ENCODE measurements at places on chromosomes 11 and 22. TPM values are rescaled to one million over a fixed set of nuclear protein-coding genes. Genes with fewer than 3 reads are reported as not detected.
A peak's percentile ranks its signal among the peaks of the same experiment; 100 is the strongest.

GRCh38 chr22:31084811-31085492 lies 3.8 kb downstream of the SMTN start:
- no peaks in the 10 kb centered on the region for H3K27me3 ChIP-seq
- H3K36me3 ChIP-seq = no peaks in the 10 kb centered on the region
- H3K27ac ChIP-seq = peak overlapping the region; percentile 84
- H3K4me1 ChIP-seq = peaks cover 41% of the 10 kb centered on the region

DNA sequence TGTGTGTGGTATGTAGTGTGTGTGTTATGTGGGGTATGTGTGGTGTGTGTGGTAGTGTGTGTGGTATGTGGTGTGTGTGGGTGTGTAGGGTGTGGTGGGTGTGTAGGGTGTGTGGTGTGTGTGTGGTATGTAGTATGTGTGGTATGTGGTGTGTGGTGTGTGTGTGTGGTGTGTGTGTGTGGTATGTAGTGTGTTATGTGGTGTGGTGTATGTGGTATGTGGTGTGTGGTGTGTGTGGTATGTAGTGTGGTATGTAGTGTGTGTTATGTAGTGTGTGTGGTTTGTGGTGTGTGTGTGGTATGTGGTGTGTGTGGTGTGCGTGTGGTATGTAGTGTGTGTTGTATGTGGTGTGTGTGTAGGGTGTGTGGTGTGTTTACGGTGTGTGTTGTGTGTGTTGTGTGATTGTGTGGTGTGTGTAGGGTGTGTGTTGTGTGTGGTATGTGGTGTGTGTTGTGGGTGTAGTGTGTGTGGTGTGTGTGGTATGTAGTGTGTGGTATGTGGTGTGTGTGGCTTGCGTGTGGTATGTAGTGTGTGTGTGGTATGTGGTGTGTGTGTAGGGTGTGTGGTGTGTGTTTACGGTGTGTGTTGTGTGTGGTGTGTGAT lies 4.2 kb upstream of the PPP6R2 start:
- no peak overlapping the region for H3K27ac ChIP-seq
- H3K4me1 ChIP-seq = peaks cover 14% of the 10 kb centered on the region
- no peaks in the 10 kb centered on the region for H3K27me3 ChIP-seq

- H3K4me1 ChIP-seq = no peaks in the 10 kb centered on the region
- no peak for DNase-seq
- H3K4me3 ChIP-seq = no peak overlapping the region
- H3K36me3 ChIP-seq = no peaks in the 10 kb centered on the region
- H3K27ac ChIP-seq = no peak overlapping the region
- H3K27me3 ChIP-seq = no peaks in the 10 kb centered on the region
Observed at GRCh38 chr11:93772123-93772522, 12.0 kb upstream of the MED17 start.

GRCh38 chr11:15117751-15118150 lies 3.0 kb downstream of the INSC start:
- no peak overlapping the region for H3K4me3 ChIP-seq
- no peaks in the 10 kb centered on the region for H3K36me3 ChIP-seq
- no peak for DNase-seq
- no peaks in the 10 kb centered on the region for H3K4me1 ChIP-seq
- H3K27ac ChIP-seq = no peak overlapping the region
- peaks cover 8% of the 10 kb centered on the region for H3K27me3 ChIP-seq

GRCh38 chr11:28107191-28107749 lies 686 bp downstream of the KIF18A start:
- no peaks in the 10 kb centered on the region for H3K27me3 ChIP-seq
- H3K27ac ChIP-seq = peak overlapping the region; percentile 92
- peak overlapping the region; percentile 92 for H3K4me3 ChIP-seq
- DNase-seq = no peak
- peaks cover 48% of the 10 kb centered on the region for H3K4me1 ChIP-seq

Gene SLC17A6
- total RNA-seq = not detected

Gene FGF3
- not detected for total RNA-seq

- H3K36me3 ChIP-seq = no peaks in the 10 kb centered on the region
- no peak overlapping the region for H3K27ac ChIP-seq
- no peak for DNase-seq
- no peaks in the 10 kb centered on the region for H3K4me1 ChIP-seq
- peaks cover 4% of the 10 kb centered on the region for H3K27me3 ChIP-seq
- H3K4me3 ChIP-seq = no peak overlapping the region
Observed at GRCh38 chr11:13249177-13249576, 28.4 kb upstream of the BMAL1 start.

DNA sequence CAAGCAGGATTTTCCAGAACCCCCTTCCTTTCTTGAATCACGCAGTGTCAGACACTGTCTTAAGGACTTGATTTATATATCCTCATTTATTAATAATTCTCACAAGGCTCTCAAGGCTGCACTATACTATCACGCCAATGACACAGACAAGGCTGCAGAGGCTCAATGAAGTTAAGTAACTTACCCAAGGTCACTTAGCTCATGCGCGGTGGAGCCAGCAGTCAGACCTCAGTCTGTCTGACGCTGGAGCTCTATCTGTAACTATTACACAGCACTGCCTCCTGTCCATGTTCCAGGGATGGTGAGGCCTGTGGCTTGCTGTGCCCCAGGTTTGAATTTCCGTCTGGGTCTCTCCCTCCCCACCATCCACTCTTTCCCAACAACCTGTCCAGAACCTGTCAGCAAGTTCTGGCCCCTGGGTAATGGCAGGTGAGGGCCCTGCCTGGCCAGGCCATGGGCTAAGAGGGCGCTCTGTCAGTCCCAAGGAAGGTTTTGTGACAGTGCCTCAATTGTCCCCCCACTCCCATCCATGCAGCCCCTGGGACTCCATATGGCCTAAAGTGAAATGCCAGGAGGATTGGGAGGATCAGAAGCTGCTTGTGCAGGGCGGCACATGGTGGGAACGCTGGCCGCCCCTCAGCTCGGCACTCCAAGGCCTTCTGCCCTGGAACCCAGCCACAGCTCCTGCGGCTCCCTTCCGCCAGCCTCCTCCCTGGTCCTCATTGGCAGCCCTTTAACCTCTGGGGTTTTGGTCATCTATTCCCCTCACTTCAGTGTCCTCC lies 8.6 kb downstream of the KCNC1 start:
- H3K27ac ChIP-seq = no peak overlapping the region
- H3K4me3 ChIP-seq = no peak overlapping the region
- H3K4me1 ChIP-seq = no peaks in the 10 kb centered on the region
- H3K36me3 ChIP-seq = no peaks in the 10 kb centered on the region

DNA sequence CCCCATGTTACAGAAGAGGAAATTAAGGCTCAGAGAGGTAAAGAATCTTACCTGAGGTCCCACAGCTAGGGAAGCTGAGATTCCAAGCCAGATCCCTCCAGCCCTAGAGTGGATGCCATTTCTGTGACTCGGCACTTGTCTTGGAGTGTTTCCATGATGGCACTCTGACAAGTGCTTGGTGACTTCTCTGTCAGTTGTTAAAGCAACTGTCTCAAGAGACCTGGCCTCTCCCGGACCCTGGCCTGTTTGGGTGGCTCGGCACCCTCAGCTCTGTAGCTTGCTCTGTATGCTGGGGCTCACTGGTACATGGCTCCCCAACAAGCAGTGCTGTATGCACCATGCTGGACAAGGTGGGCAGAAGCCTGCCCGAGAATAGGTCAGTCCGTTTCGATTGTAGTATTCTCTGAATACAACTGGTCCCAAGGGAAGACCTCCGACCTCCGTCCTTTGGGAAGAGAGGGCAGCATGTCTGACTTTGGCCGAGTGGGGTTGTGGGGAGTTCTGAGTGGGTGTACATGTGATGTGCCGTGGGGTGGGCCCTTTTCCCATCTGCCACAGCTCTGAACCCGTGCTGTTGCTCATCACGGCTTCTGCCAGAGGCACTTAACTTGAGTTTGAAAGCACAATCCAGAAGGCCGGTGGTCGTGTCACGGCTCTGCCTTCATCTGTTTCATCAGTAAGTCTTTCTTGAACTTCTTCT lies 12.4 kb downstream of the ACO2 start:
- H3K27ac ChIP-seq = no peak overlapping the region
- DNase-seq = no peak
- no peaks in the 10 kb centered on the region for H3K36me3 ChIP-seq

DNA sequence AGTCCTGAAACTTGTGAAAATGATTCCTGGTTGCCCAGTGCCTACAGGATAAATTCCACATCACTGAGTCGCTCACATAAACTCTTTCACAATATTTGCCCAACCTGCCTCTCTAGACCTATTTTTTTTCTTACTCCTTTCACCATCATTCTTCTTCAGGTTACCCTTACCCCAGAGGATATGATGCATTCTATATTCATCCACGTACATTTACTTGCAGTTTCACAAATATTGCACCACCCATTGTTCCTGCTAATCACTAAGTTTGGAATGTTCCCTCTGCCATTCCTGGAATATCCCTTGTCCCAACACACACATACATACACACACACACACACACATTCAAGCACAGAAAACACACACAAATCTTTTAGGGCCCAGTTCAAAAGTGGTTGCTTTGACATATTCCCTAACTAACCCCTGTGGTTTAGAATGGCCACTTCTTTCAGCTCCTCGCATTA lies 379.5 kb downstream of the ETS1 start:
- no peaks in the 10 kb centered on the region for H3K4me1 ChIP-seq
- H3K27me3 ChIP-seq = no peaks in the 10 kb centered on the region
- H3K36me3 ChIP-seq = no peaks in the 10 kb centered on the region
- H3K4me3 ChIP-seq = no peak overlapping the region
